ENCODE measurements at places on chromosomes 6 and 20.

GRCh38 chr6:147166360-147166944 lies 37.8 kb upstream of the STXBP5 start:
- no peak for DNase-seq

DNA sequence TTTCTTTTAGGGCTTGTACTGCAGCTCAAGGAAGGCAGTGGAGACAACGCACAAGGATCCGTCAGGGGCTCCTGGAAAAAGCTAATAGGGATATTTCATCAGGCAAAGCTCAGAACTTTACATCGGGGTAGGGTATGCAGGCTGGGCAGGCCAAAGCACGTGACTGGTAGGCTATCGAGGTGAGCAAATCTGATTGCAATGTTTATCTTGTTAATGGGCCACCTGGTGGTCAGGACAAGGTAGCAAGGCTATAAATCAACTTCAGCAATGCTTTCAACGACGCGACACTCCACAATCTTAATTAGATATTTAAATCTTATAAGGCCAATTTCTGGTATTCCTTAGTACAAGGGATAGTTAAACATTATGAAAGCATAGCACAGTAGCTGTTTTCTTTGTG lies 1302.8 kb upstream of the EYS start:
- DNase-seq: peak; percentile 12

DNA sequence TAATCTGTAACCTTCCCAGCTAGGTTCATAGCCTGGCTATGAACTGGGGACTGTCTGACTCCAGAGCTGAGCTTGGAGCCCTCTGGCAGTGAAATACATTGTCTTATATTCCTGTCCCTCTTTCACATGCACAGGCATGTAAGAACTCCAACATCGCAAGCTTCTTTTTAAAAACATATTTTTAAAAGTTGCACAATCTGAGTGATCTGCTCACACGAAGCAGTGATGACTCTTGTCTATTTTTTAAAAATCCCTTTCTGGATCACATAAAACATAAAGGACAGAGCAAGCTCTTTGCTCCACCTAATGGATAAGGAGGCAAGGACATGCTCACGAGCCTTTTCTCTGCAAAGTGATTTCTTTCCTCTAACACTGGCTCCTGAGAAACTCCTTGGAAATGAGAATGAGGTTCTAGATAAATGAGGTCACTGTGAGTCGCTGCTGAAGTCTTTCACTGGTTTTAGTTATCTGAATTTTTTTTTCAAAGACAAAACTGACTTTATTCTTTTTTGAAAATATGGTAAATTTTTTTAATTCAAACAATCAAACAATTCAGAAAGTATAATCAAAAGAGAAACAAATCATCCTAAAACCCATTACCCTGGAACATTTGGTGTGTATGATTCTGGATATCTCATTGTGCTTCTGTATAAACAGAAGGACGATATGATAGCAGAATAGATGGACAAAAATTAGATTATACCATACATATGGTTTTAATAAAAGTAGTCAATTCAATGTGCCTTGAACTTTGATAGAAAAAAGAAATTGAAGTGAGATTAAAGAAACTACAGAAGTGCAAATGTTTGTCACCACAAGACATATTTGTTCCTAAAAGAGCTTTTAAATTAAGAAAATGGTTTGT lies 30.8 kb downstream of the IL20RA start:
- DNase-seq: peak; percentile 4

DNA sequence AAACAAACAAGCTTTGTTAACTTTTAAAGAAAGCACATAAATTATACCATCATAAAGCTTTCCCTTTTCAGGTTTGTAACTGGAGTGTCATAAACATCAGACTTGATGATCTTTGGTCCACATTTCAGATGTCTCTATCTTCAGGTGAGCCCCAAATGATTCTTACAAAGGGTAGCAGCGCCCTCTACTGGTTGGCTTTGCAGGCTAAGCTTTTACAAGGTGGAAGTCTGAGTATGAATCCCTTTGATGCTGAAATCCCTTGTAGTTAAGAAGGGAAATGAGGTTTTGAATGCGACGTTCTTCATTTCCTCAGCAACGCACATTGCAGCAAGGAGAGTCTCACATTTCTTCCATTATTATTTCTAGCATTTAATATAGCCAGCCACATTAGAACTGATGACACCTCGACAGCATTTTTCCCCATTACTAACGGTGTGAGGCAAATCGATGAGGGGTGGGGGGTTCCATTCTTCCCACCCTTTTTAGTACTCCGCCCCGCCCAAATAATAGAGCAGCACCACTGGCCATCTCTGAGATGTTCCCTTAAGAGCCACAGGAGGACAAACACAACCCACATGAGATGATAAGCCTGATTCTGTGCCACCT lies 126.3 kb upstream of the NT5E start:
- peak; percentile 73 for DNase-seq

- DNase-seq: no peak
Measured at GRCh38 chr6:79137671-79138070, 59.6 kb upstream of the PHIP start.

DNA sequence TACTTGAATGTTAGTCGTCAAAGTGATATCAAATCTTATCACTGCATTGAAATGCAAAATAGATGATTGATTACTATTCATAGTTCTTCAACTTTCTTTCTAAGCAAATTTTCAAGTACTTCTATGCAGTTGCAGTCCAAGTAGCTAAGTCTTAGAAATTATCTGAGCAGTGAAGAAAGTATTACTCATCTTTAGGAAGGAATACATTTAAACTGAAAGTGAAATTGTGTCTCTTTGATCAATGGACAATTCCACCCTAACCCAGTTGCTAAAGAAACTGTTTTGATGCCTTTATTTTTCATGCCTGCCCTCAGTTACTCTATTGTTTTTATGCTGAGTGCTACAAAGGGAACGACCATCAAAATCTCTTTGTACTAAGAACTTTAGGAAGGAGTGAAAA lies 337.4 kb downstream of the GRIK2 start:
- no peak for DNase-seq

GRCh38 chr6:168244961-168245551 lies 74.5 kb downstream of the DACT2 start:
- no peak for DNase-seq

GRCh38 chr6:53113742-53114141 lies 34.9 kb downstream of the GCM1 start:
- no peak for DNase-seq

GRCh38 chr20:60403105-60403741 lies 445.0 kb downstream of the CDH26 start:
- no peak for DNase-seq

DNA sequence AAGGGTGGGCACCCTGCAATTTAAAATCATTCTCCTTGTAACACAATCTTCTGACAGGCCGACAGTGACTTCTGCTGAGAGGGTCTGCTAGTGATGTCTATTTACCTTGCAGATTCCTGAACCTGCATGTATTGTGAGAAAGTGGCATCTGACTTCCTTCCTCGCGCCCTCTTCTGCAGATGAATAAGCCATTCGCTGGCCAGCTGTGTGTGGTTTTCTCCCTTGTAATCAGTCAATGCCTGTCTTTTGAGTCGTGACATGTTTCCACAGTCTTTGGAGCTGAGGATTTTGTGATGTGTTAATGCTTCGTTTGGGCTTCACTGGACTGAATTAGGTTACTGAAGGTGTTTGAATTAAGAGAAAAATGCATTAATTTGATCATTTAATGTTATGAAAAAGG lies 125.3 kb downstream of the GRM1 start:
- no peak for DNase-seq

DNA sequence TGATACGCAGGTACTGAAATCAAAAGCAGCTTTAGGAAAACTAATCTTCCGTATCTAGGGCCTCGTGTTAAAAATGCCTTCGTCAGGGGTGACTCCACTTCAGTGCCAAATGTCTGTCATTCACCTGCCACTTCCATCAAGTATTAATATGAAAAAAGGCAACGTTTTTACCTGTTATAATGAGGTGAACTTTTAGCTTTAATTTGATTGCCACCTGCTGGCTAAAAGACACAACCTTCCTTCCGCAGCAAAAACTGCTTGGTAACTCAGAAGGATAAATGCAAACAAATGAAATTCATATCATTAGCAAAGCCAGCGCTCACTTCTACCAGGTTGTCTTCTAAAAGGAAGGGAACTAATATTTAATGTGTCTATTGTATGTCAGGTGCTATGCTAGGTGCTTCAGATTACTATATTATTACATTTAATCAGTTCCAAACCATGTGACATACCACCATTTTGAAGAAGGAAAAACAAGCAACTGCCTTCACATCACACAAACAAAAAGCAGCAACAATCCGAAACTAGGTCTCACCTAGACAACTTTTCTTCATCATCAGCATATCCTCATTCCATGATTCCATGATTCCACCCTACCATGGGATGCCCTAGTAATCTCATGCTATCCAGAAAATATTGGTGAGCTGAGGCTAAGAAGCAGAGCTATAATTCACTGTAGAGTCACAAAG lies 20.6 kb upstream of the ARHGAP18 start:
- DNase-seq: peak; percentile 44

GRCh38 chr20:1702328-1702727 lies 44.7 kb upstream of the SIRPG start:
- DNase-seq: peak; percentile 72

DNA sequence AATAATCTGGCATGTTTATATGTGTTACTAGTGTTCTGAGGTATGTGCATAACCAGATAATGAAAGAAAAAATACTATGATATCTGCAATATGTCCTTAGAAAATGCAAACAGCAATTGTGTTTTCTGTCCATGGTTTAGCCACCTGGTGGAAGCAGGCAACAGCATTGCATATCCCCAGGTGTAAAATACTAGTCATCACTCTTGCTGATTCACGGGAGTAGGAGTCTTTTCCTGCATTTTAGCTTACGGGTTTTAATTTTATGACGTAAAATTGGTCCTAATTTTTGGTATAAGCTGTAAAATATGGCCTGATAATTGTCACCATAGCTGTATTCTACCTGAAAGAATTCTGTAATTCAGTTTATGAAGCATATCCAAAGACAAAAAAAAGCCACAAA lies 2.5 kb downstream of the RNF182 start:
- DNase-seq: no peak

GRCh38 chr6:82589509-82590206 lies 226.0 kb downstream of the TPBG start:
- DNase-seq: peak; percentile 47

- DNase-seq: no peak
Measured at GRCh38 chr6:69422475-69422874, 374.3 kb downstream of the LMBRD1 start.

- DNase-seq: peak; percentile 11
Measured at GRCh38 chr20:51042657-51043247, 19.8 kb upstream of the KCNG1 start.

DNA sequence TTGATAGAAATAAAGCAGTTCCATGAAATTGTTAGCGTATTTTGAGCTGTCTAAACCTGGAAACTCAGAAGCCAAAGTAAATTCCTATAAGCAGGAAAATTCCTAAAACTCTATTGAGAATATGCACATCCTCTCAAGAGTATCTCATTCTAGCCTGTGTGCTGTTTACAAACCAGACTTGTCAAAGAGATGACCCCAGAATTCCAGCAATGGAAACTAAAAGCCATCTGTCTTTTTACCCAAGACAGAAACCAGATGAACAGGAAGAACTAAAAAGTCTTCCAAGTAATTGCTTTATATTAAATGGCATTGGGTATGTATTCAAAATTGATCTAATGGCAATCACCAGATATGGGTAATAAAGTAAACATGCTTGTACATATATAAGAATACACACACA lies 92.6 kb downstream of the COL19A1 start:
- no peak for DNase-seq

DNA sequence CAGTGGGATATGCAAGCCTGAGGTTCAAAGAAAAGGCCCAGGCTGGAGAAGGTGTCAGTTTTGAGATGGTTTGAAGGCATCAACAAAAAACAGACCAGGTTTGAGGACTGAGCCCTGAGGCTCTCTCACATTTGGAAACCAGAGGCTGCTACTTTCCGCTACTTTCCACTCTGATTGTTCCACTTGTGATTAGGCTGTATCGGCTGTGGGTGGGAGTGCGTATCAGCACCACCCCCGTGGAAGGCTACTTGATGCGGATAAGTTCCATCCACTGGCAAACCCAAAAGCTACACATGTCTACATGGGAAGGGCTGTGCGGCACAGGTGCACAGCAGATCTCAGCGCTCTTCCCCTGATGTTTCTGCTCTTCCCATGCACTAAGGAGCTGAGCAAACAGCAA lies 198.7 kb downstream of the GMPR start:
- no peak for DNase-seq

GRCh38 chr6:157272866-157273755 lies 50.2 kb downstream of the TMEM242 start:
- DNase-seq: no peak

DNA sequence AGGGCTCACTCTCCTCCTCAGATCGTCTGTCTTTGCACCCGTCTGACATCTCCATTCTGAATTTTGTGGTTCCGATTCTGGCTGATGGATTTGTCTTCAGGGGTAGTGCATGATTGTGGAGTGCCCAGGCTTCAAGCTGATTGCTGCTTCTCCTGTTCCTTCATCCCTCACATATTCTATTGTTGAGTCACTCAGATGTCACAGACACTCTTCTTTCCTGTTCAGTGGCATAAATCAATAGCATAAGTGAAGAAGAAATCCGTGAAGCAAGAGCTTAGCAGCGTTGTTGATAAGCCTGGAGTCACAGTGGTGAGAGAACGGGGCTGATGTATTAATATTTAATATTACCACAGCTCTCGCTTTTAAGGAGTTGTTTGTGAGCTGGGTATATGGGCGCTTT lies 152.5 kb downstream of the MTHFD1L start:
- DNase-seq: no peak

DNA sequence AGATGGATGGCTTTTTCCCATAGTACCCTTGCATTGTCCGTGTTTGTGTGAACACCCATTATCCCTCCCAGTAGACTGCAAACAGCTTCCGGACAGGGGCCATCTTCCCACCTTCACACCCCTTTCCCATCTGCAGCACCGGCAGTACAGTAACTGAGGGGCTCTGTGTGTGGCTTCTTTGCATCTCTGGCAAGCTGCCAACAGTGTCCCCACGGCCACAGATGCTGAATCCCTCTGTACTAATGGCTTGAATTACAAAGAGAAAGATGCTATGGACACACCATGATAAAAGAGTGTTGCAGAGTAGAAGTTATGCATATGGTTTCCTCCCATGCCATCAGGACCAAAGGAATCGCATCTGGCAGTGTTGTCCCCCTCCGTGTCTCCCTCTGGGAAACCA lies 101.1 kb upstream of the CDYL start:
- DNase-seq: no peak
